ENCODE measurements at places on chromosomes 3 and 15.

DNA sequence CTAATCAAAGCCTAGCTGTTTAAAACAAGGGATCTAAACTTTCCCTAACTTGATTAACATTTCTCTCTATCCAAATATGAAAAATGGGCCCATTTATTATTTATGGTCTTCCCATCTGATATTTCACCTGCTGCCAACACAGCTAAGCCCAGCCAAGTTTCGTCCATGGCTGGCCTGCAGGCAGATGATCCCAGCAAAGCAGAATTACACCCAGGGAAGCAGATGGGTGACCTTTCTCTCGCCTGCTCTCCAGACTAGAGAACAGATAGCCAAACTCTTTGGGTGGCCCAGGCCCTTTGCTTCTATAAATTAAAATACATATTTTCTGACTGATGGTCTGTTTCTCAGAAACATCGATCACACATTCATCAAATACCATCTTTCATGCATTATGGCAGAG, 1038.8 kb downstream of the AGBL1 start:
- no peak for DNase-seq

GRCh38 chr3:120524171-120524923, 71.8 kb upstream of the NDUFB4 start:
- DNase-seq = no peak

DNA sequence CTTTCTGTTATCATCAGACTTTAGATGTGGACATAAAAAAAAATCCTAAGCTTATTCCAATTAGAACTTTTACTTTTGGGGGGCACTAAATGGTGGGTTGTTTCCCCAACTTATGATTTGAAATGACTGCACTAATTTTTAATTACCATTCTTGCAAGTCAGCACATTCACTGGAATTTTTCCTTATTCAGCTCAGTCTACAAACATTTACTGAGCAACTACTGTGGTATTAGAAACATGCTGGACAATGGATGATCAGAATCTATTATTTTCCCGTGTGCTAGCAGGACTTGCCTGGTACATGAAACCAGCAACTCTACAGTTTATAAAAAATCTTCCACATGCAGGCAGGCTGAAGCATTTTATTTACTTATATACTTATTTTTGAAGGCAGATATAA, 273.6 kb downstream of the FOXP1 start:
- no peak for DNase-seq

DNA sequence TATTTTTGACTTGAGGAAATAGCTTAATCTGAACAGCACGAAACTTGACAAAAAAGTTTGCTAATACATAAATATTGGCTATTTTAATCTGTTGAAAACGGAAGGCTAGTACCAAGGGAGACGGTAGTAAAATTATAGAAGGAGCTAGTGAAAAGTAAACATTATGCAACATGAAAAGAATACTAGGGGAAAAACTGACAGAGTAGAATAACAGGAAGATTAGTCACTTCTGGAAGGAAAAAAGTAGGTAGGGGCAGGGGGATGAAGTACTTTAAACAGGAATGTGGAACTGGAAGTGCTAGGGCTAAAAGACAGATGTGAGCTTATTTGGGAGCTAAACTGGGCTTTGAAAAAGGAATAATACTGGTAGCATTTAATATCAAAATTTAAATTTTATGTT, 60.1 kb downstream of the MBNL1 start:
- no peak for DNase-seq

DNA sequence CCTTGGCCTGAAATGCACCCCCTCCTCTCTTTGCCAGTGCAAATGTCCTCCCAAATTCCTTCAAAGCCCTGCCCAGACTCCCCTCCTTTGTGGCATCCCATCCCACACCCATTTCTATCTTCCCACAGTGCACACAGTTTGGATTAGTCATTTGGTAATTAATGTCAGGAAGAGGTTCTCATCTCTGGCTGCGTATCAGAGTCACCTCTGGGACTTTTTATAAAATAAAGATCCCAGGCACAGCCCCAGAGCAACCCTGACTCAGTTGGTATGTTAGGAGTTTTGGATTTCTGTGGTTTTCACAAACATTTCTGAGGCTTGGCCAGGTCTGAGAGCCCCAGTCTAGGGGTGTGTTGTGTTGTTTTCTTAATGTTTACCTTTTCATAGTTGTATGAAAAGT, 41.6 kb downstream of the C3orf20 start:
- DNase-seq = no peak

DNA sequence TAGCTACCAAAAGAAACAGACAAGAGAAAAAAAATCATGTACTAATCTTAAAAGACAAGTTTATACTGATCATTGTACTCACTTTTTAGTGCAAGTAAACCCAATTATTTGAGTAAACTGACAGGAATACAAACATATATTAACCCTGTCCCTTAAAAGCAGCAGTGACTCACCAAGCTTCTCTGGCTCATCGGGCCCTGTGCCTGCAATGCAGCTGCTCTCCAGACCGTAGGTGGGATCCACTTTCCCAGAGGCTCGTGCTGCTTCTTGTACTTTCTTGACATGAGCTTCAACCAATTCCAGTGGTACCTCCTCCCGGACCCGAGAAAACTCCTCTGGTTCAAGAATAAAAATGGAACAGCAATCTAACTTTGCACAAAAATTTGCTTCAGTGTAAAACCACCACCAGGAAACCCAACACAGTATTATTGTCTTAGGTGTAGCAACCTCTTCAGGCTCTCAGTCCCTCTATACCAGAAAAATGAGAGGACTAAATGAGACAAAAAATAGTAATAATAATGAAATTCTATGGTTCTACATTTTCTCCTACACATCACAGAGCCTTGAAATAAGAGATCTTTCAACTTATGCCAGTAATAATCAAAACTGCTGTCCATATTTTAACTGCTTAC, 82.6 kb upstream of the CSPG5 start:
- no peak for DNase-seq

DNA sequence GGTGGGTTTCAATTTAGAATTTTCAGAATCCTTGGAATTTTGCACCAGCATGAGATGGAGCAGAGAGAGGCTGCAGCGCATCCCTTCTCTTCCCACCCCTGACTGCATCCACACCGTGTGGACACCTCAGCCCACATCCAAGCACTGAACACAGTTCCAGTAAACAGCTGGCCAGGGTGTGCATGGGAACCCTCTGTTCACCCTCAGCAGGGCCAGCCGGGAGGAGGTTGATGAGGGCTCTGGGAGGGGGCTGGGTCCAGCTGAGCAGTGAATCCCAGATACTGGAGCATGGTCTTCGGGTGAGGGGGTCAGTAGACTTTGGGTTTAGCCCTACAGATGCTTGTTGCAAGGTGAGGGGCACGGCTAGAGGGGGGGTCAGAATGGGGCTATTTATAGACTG, 85.8 kb downstream of the RPLP1 start:
- no peak for DNase-seq

DNA sequence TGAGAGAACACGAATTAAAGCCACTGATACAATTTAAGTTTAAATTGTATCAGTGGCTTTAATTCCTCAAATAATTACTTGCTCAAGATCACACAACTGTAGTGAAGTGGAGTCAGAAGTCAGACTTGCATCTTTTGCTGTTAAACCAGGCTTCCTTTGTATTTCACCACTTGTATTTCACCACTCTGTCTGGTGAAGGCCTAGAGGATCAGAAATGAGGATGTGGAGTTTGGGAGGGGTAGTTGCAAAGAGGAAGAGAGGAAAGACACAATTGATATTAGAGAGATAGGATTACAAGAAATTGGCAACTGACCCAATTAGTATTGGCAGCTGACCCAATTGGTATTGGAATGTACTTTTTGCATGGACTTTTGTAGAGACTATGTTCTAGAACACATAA, 288.1 kb upstream of the GPR149 start:
- DNase-seq = no peak

DNA sequence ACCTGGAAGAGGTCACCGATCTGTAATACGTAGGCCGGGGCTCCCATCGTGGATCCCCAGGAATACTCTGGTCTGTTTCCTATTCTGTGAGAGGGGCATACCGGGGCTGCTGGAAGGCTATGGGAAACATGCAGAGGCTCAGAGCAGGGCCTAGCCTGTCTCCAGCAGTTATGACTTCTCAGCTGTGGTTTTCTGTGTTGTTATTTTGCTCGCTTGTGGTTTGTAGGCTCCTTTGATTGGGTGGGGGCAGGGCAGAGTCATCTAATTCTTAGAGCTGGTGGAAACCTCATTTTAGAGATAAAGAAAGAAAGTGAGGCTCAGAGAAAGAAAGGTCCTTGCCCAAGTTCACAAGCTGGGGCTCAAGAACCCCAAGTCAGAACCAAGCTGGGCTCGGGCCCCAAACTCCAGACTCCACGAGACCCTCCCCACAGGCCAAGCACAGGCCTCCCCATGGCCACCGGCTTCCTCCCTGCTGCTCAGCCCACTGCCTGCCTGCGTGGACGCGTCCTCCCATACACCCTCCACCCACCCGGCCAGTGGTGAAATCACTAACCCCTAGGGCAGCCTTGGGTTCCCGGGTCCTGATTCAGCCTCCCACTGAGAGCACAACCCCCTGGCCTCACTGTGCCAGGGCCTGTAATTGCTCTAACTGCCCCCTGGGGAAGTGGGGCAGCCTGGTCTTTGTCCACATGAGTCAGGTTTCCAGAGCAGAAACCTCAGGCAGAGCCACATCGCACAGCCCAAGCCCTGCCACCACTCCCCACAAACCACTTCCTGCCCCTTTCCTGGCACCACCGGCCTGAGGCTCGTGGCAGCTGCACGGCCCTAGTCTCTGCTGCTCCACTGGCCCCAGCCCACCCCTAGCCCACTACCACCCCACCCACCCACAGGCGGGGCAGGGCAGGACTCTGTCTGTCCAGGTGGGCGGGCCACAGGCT, 270.8 kb downstream of the UACA start:
- DNase-seq = peak; percentile 64

GRCh38 chr3:120443626-120444123, 7.1 kb downstream of the FSTL1 start:
- no peak for DNase-seq

DNA sequence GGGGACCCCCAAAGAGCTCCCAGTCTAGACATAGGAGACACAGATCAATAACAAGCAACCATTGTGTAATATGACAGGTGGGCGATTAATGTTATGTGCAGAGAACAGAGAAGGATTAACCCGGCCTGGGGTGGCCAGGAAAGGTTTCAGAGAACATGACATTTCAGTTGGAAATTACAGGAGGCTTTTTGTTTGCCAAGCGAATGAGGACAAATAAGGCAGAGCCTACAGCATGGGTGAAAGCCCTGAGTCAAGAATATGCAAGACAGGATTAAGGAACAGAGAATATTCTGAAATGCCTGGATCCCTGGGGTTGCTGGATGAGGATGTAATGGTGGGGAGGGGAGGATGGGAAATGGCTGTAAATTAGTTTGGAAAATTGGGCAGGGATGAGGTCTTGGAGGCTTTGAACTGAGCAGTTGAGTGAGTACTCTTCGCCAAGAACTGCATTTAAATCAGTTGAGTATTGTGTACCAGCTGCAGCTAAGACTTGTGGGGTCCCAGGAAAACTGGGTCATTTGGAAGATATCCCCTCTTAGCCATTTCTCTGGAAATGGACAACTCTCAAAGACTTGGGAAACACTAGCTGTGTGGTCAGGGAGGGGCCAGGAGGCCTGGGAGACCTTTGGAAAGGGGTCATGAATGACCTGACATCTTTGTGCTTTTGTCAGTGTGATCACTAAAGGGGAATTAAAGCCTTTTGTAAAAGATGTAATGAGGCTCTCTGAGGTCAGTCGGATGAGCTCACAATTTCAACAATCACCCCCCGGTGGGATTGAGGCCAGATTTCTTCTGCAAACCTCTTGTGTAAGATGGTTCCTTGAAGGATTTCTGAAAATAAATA, 198.6 kb upstream of the NR2E3 start:
- no peak for DNase-seq

GRCh38 chr3:156230278-156230900, 110.0 kb downstream of the KCNAB1 start:
- DNase-seq = no peak

DNA sequence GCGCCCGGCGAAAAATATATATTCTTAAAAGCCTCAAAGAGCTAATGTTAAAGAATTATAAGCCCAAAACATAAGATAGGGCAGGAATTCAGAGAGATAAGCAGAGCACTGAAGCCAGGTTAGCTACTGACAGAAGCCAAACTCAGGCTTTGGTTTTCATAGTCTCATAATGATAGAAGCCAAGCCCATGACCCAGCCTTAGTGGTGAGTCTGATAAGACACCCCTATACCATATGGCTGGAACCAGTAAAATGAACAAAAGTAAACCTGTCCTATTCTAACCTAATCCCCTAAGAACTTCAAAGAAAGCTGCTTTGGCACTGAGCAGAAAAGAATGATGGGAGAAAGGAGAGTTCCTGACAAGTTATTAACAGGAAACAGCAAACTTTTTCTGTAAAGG, 25.9 kb downstream of the MYO9A start:
- no peak for DNase-seq

DNA sequence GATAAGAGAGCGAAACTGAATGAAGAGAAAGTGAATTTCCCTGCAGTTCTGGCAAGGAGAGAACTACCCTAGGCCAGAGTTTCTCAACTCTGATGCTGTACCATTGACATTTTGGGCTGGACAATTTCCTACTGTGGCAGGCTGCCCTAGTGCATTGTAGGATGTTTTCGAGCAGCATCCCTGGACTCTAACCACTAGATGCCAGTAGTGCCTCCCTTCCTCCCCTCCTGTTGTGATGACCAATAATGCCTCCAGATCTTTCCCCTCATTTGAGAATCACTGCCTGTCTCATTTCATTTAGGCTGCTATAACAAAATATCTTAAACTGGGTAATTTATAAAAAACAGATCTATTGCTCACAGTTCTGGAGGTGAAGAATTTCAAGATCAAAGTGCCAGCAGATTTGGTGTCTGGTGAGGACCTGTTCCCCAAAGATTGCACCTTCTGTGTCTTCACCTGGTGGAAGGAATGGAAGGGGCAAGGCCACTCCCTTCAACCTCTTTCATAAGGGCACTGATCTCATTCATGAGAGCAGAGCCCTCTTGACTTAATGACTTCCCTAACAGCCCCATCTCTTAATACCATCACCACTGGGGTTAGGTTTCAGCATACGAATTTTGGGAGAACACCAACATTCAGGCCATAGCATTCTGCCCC, 188.9 kb upstream of the MEIS2 start:
- no peak for DNase-seq

DNA sequence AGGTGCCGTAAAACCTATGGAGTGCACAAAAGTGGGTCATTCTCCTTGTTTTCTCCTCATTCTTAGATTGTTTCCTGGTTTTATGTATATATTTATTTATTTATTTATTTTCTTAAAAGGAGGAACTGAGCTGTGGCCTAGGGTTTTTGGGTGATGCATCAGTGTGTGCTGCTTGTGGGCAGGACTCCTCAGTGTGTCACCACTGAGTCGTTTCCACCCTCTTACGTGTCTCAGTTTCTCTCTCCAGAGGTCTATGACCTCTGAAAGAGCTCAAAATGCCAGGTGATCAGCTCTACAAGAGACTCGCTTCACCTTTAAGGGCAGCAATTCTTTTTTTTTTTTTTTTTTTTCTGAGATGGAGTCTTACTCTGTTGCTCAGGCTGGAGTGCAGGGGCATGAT, 72.9 kb downstream of the CD200 start:
- peak; percentile 13 for DNase-seq

GRCh38 chr3:12939137-12939536, 97.8 kb upstream of the RPL32 start:
- no peak for DNase-seq

DNA sequence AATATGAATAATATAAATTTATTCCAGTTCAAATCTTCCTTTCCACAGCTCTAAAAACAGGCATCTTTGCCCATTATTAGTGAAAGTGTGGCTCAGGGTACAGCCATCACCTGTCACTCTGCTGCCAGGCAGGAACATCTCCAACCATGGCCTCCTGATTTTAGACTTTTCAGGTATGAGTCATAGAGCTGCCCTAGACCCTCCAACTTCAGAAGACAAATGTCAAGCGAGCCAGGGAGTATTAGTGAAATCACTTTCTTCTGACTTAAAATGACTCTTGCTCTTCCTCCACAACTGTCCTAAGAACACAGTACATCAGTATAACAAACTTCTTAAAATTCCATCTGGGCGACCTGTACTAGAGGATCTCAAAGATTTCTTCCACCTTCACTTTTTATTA, 78.1 kb upstream of the AKAP13 start:
- no peak for DNase-seq
